Daoy (cell line): ENCODE measurements at places on chromosomes 4 and X. TPM values are rescaled to one million over a fixed set of nuclear protein-coding genes. Genes with fewer than 3 reads are reported as not detected.

UVSSA gene
- total RNA-seq: 3.2 and 4.9 TPM in 2 replicates

- peak; percentile 8 for DNase-seq
Observed at GRCh38 chr4:1187182-1187581, 14.8 kb upstream of the SPON2 start.

GRCh38 chr4:63155561-63155960 lies 1253.7 kb downstream of the TECRL start:
- DNase-seq: no peak

- no peak for DNase-seq
Observed at GRCh38 chr4:152160225-152160800, 375.6 kb downstream of the FBXW7 start.

- DNase-seq: no peak
Observed at GRCh38 chrX:27380163-27380845, 82.8 kb downstream of the PPP4R3C start.

DNA sequence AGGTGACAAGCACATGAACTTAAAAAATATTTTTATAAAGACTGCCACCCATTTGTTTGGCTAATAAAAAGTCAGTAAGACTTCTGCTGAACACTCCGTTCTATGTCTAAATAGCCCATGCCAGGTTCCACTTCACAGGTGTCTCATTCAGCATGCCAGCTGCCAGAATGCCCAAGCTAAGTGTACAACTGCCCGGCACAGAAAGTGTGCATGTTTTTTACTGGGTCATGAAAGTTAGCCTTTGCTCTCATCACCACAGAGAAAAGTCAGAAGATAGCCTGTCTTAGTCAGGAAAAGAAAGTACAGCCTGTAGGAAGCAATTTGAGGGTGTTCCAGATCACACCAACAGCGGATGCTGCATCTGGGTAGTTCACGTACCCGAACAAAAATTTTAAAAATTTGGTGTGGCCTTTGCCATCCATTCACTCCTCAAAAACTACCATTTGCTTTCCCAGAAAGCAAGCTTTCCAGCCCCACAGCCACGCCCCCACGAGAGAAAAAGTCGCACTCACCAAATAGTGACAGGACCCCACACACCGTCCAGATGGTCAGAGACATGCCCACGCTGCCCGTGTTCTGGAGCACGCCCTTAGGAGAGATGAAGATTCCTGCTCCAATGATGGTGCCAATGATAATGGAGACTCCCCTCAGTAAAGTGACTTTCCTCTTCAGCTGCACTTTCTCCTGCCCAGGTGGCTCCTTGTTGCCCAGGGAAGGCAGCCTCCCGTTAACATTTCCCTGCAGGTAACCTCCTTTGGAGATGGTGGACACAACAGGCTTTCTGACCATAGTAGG lies 671 bp downstream of the SLC7A11 start:
- peak; percentile 6 for DNase-seq

GRCh38 chr4:80811406-80811805 lies 219.1 kb upstream of the BMP3 start:
- no peak for DNase-seq

IL2 gene
- not detected in 2 replicates for total RNA-seq

BEND2 gene
- total RNA-seq: not detected in 2 replicates
